CD8-positive, alpha-beta memory T cell (primary cell): ENCODE measurements at places on chromosomes 4 and X.

GRCh38 chr4:47784222-47784621 is 53.6 kb downstream of the CORIN start:
- no peak overlapping the region for H3K27ac ChIP-seq
- H3K36me3 ChIP-seq: no peaks in the 10 kb centered on the region
- H3K4me1 ChIP-seq: no peaks in the 10 kb centered on the region
- no peak overlapping the region for H3K4me3 ChIP-seq
- DNase-seq: no peak

- H3K4me3 ChIP-seq: no peak overlapping the region
- no peak for DNase-seq
- no peaks in the 10 kb centered on the region for H3K36me3 ChIP-seq
- no peaks in the 10 kb centered on the region for H3K27me3 ChIP-seq
Measured at GRCh38 chr4:72525938-72526337, 43.1 kb downstream of the ADAMTS3 start.

DNA sequence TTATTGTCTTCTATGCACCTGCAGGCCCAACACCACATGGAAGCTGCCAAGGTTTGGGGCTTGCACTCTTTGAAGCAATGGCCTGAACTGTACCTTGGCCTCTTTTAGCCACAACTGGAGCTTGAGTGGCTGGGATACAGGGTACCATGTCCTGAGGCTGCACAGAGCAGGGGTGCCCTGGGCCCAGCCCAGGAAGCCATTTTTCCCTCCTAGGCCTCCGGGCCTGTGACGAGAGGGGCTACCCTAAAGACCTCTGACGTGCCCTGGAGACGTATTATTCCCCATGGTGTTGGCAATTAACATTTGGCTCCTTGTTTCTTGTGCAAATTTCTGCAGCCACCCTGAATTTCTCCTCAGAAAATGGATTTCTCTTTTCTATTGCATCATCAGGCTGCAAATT is 519.9 kb upstream of the MAGEB18 start:
- H3K4me3 ChIP-seq: no peak overlapping the region
- H3K27ac ChIP-seq: no peak overlapping the region
- no peaks in the 10 kb centered on the region for H3K4me1 ChIP-seq
- H3K36me3 ChIP-seq: no peaks in the 10 kb centered on the region

DNA sequence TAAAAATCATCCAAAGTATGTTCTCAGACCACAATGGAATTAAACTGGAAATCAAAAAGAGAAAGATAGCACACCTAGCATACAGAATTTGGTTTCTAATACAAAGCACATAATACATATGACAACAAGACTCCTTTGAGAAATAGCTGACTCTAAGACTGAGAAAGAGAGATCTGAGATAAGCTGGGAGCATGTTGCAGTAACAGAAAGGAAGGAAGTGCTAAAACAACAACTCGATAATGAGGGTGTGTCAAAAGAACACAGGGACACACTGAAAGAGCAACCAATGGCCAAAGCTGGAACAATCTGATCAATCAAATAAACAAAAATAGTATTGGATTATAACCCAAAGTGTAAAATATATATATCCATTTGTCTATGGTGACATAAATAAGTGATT is 586.6 kb downstream of the C4orf33 start:
- H3K4me3 ChIP-seq: no peak overlapping the region
- H3K36me3 ChIP-seq: no peaks in the 10 kb centered on the region
- DNase-seq: no peak
- H3K27me3 ChIP-seq: no peaks in the 10 kb centered on the region

- DNase-seq: no peak
- no peak overlapping the region for H3K4me3 ChIP-seq
- no peaks in the 10 kb centered on the region for H3K27me3 ChIP-seq
- no peak overlapping the region for H3K27ac ChIP-seq
- H3K36me3 ChIP-seq: no peaks in the 10 kb centered on the region
- H3K4me1 ChIP-seq: no peaks in the 10 kb centered on the region
Measured at GRCh38 chr4:168685136-168685809, 188.4 kb downstream of the PALLD start.

DNA sequence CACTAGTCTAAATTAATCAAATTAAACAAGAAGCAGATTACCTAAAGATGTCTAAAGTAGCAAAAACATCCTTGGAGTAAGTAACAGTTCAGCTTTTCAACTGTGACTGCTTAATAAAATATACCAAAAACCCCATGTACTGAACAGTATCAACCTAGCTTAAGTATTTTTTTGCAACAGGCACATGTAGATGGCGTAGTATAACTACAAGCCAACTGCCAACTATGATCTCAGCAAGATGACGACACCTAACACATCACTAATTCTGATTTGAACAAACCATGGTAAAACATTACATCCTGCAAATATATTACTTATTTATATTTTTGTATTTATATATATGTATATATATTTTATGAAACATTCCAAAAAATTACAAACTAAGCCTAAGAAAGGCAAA is 24.5 kb downstream of the DHX15 start:
- no peak overlapping the region for H3K27ac ChIP-seq
- H3K27me3 ChIP-seq: no peaks in the 10 kb centered on the region
- no peak for DNase-seq
- H3K4me3 ChIP-seq: no peak overlapping the region

DNA sequence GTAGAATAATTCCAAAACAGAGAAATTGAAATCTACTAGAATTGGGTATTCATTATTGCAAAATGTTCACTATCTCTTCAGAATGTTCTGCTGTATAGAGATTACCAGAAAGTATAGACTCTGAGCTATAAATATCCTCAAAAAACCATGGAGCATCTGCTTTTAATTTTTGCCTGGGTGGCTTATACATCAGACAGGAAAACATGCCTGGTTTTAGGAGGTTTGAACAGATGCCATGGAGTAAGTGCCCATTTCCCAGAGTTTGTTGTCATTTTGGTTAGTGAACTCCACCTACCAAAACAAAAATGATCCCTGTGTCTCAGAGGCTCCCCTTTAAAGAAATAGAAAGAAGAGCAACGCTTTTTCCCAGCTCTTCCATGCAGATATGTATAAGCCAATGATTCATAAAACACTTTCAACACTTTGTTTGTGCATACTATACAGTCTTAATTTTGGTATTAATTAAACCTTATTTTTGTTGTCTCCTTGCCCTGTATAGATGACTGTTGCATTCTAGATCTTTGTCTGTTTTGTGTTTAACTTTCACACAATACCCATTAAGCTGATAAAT is 68.7 kb downstream of the MEPE start:
- no peaks in the 10 kb centered on the region for H3K36me3 ChIP-seq
- DNase-seq: no peak
- H3K4me1 ChIP-seq: no peaks in the 10 kb centered on the region
- H3K4me3 ChIP-seq: no peak overlapping the region
- no peaks in the 10 kb centered on the region for H3K27me3 ChIP-seq

DNA sequence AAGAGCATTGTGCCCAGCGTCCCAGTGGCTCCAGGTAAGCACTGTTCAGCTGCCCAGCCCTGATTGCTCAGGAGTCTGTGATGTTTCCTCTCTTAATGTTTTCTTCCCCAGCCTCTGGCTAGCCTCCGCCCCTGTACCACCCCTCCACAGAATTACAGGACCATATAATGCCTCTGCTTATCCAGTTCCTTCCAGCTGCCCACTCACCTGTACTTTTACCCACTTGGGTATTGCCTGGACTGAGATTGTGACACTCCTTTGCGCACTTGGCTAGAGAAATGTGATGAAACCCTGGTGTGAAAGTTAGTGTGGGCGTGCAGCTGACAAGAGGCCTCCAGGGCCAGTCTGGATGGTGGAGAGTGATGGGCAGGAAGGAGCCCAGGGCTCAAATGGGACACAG is at the start of gene AWAT2:
Gene AWAT2, minus strand, starts transcription at position 14 of the 400 bp plus-strand sequence. Its CDS starts 6 bp downstream, at position 8.
- H3K4me3 ChIP-seq: no peak within 1 kb of the TSS
- DNase-seq: no peak
- no peak within 1 kb of the TSS for H3K27ac ChIP-seq
- H3K4me1 ChIP-seq: no peaks in the 10 kb centered on the region

DNA sequence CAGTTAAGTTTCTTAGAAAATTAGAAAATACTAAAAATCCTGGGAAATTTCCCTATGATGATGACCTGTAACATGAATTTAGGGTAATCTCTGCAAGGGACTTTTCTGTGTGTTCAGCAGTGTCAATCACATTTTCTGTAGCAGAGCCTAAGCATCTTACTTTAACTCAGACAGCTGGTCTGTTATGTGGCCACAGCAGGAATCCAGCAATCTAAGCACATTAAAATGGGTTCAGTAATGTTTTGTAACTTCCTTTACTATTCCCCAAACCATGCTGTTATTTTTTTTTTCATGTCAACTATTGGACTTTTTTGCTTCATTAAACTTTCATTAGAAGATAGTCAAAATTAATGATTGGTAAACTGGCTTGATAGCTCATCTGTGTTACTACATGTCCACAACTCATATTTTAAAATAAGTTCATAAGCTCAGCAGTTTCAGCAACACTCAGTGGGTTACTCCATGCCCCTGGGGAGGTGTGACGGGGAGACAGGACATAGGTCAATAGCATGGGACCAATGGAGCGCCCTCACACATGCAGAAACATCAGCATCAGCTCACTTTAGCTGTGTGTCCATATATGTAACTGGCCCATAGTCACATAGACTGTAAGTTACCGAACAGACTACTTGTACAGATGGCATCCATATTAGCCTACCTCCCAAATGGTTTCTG is 168.0 kb upstream of the PACRGL start:
- no peak for DNase-seq
- H3K27me3 ChIP-seq: no peaks in the 10 kb centered on the region
- no peak overlapping the region for H3K4me3 ChIP-seq
- no peaks in the 10 kb centered on the region for H3K36me3 ChIP-seq
- no peaks in the 10 kb centered on the region for H3K4me1 ChIP-seq

DNA sequence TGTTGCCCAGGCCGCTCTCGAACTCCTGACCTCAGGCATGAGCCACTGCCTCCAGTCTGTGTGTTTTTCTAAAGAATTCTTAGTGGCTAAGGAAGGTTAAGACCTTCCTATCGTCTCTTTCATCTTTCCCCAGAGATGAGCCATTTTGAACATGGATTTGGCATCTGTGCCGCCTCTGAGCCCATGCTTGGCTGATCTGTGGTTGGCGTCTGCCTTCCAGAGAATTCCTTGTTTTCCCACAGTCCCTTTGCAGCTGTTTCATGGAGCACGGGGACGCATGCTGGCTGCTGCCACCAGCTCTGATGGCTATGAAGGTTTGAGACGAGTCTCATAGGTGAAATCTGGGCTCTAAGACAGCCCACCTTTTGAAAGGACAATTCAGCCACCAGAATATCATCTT is 60.4 kb downstream of the SHROOM2 start:
- H3K4me1 ChIP-seq: no peaks in the 10 kb centered on the region
- no peak overlapping the region for H3K4me3 ChIP-seq
- no peaks in the 10 kb centered on the region for H3K27me3 ChIP-seq
- no peak overlapping the region for H3K27ac ChIP-seq

DNA sequence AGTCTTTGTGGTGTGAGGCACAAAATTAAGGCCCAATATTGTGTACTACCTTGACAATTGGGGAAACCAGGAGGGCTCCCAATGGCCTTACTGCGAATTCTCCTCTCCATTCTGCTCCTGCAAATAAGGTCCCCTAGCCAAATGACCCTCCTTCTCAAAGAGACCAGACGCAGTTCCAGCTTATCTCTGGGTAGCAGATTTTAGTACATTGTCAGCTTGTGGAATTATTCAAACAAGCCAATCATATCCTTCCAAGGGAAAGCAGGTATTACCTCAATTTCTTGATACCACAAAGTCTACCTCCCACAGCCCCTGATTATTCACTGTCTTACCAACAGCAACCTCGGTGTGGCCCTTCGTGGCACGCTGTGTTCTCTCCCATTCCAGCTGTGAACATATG is 7.8 kb upstream of the ZBTB33 start:
- H3K4me1 ChIP-seq: peaks cover 9% of the 10 kb centered on the region
- no peaks in the 10 kb centered on the region for H3K36me3 ChIP-seq
- no peak overlapping the region for H3K4me3 ChIP-seq
- DNase-seq: no peak
- no peak overlapping the region for H3K27ac ChIP-seq

DNA sequence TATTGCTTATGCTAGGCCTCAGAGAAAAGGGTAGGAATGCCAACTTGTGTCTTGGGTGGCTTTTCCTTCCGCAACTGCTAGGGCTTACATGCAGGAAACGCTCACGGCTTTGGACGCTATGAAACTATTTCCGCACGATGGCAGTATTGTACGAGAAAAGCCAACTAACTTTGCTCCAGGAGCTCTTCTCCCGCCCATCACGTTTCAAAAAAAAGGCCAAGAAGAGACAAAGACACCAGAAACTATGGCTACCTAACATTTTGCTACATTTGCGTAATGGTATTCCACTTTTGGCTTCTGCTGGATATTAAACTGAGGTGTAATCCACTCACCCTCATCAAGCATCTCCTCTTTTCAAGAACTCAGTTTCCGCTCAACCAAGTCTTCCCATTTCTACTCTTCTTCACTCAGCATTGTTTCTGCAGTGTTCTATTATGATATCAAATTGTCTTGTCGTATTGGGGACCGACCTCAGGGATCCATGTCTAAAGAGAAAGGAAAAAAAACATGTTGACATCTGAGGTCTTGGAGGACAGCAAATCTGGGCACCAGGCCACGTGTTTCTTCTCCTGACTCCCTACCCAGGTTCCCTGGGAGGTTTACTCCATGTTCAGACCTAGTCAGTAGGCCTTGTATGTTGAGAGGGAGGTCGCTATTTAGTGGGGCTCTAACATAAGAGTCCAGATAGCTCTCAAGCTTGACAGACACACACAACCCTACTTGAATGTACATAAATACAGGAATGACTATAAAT is 239.4 kb upstream of the STK26 start:
- no peaks in the 10 kb centered on the region for H3K27me3 ChIP-seq
- no peak for DNase-seq
- H3K27ac ChIP-seq: no peak overlapping the region
- H3K4me1 ChIP-seq: no peaks in the 10 kb centered on the region
- no peaks in the 10 kb centered on the region for H3K36me3 ChIP-seq

- H3K27ac ChIP-seq: no peak overlapping the region
- no peaks in the 10 kb centered on the region for H3K36me3 ChIP-seq
- H3K4me3 ChIP-seq: no peak overlapping the region
- H3K4me1 ChIP-seq: no peaks in the 10 kb centered on the region
- no peaks in the 10 kb centered on the region for H3K27me3 ChIP-seq
- DNase-seq: no peak
Measured at GRCh38 chrX:109822861-109823260, 89.8 kb upstream of the ACSL4 start.

- H3K27me3 ChIP-seq: no peaks in the 10 kb centered on the region
- peak overlapping the region; percentile 38 for H3K27ac ChIP-seq
- DNase-seq: no peak
- H3K4me3 ChIP-seq: peak overlapping the region; percentile 43
Measured at GRCh38 chrX:153934148-153934761, 582 bp downstream of the NAA10 start.

GRCh38 chr4:7677799-7678301 is 243.1 kb upstream of the PSAPL1 start:
- H3K36me3 ChIP-seq: no peaks in the 10 kb centered on the region
- no peaks in the 10 kb centered on the region for H3K27me3 ChIP-seq
- no peaks in the 10 kb centered on the region for H3K4me1 ChIP-seq
- no peak overlapping the region for H3K27ac ChIP-seq

- H3K36me3 ChIP-seq: no peaks in the 10 kb centered on the region
- H3K27me3 ChIP-seq: no peaks in the 10 kb centered on the region
- H3K4me1 ChIP-seq: peaks cover 16% of the 10 kb centered on the region
- peak overlapping the region; percentile 72 for H3K4me3 ChIP-seq
- peak; percentile 48 for DNase-seq
Measured at GRCh38 chrX:23952984-23953907, 45.4 kb downstream of the CXorf58 start.
